Stimulated activated CD4-positive, alpha-beta T cell treated with anti-CD3 and anti-CD28 coated beads, TNF-alpha, amount 100 ng/mL, for 4 hours (primary cell): ENCODE measurements at places on chromosomes 1 and 21.

GRCh38 chr1:46133181-46133658 lies 791 bp upstream of the PIK3R3 start:
- no peak for DNase-seq

DNA sequence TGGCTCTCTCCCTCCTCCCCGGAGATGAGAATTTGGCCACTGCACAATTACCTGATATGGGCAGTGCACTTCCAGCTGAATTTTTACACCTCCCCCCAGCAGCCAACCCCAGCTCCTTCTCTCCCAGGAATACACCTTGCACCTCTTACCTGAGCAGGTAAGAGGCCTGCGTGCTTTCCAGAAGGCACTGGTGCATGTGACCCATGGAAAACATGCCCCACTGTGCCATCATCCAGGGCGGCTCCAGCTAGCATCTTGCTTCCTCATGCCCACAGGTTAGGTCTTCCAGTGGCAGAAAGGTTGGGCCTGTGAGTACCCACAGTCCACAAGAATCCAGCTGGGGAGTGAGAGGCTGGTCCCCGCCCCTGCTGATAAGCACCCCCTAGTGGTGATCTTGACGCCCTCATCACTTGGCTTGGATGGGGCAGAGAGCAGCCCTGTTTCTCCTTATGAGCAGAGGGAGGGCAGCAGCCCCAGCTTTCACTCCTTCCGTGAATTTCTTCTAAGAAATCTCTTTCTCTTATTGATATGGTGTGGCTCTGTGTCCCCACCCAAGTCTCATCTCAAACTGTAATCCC lies 57.8 kb downstream of the EDARADD start:
- no peak for DNase-seq

- no peak for DNase-seq
Observed at GRCh38 chr1:191536791-191537429, 621.4 kb upstream of the RGS18 start.

GRCh38 chr1:7267493-7267892 lies 482.2 kb downstream of the CAMTA1 start:
- DNase-seq, result no peak

DNA sequence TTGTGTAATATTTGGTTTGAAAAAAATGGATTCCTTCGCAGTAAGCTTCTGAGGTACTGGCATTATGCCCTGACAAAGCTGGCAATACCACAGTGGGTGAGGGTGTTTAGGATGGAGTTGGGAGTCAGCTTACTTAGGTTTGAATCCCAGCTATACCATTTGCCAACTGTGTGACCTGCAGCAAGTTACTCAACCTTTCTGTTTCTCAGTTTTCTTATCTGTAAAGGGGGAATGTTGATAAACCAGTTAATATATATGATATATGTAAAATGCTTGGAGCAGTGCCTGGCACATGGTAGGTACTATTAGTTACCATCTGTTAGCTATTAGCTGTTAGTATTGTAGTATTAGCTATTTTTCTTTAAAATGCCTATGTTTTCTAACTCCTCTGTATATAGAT lies 4.9 kb upstream of the HDGF start:
- no peak for DNase-seq

DNA sequence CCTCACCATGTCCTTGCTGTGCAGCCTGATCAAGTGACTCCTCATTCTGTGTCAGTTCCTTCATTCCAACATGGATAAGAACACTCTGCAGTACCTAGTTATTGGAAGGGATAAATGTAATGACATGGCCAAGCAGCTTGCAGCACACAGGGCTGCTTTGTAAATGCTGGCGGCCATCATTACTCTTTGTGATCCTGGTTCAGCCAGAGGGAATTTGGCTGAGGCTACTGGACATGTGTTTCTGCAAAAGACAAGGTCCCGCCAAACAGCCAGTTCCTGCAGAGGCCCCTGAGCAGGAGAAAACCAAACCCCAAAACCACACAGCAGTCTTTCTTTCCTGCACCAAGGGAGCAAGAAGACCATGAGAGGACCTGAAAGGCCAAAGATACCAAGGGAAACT lies 495.8 kb downstream of the AJAP1 start:
- no peak for DNase-seq

DNA sequence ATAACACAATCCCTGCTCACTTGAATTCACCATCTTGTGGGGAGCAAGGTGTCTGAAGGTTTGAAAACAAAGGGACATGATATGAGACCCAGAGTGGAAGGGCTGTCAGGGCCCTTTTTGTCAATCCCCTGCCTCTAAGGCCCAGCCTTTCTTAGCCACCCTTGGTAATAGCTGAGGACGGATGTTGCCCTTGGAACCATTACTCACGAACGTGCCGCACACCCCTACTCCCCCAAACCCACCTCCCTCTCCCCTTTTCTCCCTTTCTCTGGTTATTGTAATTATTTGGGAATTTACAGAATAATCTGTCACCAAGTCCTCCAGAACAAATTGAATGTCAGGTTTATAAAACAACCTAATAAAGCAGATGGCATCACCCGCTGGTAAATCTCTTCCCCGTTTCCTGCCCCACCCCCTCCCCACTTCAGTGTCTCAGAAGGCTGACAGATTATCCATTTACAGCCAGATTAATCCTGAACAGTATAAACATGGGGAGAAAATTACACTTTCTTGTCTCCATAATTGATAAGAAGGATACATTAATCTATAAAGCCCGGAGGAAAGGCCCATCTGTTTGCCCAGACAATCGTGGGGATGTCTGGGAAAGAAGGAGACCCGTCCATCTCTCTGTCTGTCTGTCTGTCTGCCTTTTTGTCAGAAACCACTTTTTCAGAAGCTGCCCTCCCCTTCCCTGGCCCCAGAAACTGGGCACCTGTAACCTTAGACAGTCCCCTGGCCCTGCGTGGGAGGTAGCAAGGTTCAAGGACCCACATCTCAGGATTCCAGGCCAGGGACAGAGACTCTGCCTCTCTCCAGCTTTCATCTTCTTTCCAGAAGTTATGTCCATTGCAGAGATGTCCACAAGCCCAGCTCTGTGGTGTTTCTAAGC lies 60.6 kb upstream of the CD34 start:
- DNase-seq, result no peak

DNA sequence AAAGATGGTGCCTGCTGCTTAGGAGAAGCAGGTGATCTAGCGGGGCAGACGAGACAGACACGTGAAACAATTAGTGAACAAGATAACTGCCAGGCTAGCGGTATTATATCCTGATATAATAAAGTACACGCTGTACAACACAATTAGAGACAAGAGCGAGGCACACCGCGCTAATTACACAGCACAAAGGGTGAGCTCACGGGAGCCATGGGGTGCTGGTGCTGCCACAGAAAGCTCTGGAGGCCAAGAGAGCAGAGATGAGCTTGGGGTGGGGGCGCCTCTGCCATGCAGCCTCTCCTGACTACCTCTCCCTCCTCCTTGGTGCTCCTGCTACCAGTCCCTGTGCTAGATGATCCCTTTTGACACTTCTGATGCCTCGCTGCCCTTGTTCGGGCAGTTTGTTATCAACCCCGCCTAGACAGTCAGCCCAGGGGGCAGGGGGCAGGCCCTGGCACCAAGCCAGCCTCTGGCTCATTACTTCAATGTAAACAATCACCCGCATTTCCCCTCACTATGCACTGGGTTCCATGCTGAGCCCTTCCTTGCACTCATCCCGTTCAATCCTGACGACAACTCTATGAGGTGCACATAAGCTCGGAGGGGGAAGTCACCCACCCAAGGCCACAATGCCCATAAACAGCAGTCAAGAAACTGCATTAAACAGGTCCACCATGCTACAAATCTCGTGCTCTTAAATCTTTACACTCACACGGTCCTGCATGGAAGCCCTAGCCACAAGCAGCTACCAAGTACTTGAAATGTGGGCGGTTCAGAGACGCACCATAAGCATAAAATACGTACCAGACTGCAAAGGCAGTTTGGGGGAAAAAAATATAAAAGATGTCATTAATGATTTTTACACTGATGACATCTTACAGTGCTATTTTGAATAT lies 103.0 kb downstream of the SSBP3 start:
- no peak for DNase-seq
